ENCODE measurements at places on chromosomes 3 and 15. TPM values are rescaled to one million over a fixed set of nuclear protein-coding genes. Genes with fewer than 3 reads are reported as not detected.
A peak's percentile ranks its signal among the peaks of the same experiment; 100 is the strongest.

GRCh38 chr3:7865611-7866010, 636.0 kb upstream of the LMCD1 start:
- DNase-seq, result no peak

DNA sequence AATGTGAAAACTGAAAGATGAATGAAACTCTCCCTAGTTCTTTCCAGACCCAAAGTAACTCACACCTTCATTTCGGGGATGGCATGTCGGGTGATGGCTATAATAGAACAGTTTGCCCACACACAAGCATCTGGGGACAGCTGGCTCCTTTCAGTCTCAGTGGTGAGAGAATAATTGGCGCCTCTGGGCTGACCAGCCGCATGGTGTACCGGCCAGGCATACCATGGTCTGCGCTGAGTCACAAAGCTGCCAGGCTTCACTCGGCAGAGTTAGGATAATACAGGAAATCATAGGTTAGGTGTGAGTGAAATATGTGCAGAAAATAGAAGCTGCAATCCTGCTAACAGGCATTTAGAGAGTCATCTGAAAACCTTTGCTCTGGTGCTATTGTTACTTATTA, 80.4 kb upstream of the IGF1R start:
- DNase-seq, result no peak

DNA sequence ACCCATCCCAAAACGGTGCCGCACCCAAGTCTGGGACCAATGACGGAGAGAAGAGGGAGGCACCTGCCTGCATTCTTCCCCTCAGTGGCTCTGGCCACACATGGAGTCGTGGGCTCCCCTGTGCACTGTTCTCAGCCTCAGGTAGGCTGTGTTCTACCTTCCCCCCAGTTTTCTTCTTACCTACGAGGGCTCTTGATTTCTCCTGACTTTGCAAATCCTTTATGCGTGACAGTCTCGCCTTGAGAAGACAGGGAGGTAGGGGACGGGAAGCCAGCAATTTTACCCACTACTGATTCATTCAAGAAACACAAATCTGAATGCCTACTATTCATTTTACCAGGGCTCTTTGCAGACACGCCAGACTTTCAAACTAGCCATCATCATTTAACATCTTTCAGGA, 261.3 kb upstream of the NSMCE3 start:
- no peak for DNase-seq

- no peak for DNase-seq
These were observed 38.9 kb downstream of the IL17RD start for GRCh38 chr3:57126244-57126643.

DNA sequence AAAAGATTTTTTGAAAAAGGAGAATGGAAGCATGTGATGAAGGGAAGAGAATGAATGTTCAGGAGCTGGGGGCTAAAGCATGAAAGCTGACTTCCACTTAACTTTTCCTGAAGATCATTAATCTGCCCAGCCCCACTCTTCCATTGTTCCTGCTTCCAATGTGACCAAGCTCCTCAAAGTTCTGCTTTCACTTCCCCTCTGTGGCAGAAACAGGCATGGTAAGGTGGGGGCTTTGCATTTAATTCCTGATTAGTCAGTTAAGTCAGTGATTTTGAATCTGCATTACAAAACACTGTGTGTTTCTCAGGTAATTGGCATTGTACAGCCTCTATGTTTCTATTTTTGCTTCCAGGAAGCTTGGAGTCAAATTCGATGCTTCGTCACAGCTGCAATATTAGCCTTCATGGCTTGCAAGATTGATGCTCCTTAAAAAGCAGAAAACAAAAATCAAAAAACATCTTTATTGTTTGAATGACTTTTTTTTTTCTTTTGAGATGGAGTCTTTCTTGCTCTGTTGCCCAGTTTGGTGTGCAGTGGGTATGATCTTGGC, 7.3 kb upstream of the TM6SF1 start:
- no peak for DNase-seq

DNA sequence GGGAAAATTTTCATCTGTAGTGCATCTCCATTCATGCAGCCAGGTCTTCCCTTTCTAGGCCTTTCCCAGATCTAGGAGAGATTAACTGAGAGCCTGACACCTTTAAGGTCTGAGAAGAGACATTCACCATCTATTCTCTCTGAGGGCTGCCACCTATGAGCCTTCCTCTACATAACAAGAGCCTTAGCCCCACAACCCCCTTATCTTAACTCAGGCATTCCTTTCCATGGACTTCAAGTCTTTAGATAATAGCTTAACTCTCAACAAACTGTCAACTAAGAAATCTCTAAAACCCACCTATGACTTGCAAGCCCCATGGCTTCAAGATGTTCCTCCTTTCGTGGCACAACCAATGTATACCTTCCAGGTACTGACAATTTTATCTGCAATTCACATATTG, 121.0 kb downstream of the GABRB3 start:
- no peak for DNase-seq

DNA sequence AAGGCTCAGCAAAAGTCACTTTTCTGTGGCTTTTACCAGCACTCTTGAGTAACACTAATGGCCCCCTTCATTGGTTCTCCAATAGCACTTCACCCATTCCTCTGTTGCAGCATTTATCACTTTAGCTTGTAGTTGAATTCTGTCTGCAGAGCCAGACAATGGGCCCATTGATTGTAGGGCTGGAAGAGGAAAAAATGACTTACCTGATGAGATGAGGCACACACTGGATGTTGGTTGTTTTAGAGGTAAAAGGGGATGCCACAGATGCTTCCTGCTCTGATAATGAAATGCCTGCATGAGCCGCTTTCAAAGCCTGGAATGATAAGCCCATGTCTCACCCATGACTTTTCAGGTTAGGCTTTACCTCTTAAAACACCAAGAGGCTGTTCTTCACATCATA, 64.3 kb downstream of the PLAAT1 start:
- DNase-seq, result no peak

GRCh38 chr3:31738412-31738811, 205.7 kb downstream of the STT3B start:
- no peak for DNase-seq

GRCh38 chr15:67824197-67824968, 926 bp upstream of the SKOR1 start:
- no peak for DNase-seq

DNA sequence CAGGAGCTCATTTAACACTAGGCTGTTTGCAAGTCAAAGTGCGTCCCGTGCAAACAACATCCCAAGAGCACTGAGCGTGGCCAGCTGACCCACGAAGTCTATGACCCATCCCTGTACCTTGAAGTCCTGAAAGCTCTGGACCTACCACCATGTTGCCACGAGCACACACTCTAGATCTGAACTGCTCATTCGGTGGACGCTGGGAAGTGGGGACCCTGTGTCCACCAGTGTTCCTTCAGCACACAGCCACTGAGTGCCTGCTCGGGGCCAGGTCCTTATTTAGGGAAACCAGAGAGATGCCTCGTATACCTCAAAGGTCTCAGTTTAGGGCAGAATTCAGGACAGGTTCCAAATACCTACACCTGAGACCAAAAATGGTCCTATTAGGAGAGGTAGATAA, 236.9 kb downstream of the XXYLT1 start:
- no peak for DNase-seq

DNA sequence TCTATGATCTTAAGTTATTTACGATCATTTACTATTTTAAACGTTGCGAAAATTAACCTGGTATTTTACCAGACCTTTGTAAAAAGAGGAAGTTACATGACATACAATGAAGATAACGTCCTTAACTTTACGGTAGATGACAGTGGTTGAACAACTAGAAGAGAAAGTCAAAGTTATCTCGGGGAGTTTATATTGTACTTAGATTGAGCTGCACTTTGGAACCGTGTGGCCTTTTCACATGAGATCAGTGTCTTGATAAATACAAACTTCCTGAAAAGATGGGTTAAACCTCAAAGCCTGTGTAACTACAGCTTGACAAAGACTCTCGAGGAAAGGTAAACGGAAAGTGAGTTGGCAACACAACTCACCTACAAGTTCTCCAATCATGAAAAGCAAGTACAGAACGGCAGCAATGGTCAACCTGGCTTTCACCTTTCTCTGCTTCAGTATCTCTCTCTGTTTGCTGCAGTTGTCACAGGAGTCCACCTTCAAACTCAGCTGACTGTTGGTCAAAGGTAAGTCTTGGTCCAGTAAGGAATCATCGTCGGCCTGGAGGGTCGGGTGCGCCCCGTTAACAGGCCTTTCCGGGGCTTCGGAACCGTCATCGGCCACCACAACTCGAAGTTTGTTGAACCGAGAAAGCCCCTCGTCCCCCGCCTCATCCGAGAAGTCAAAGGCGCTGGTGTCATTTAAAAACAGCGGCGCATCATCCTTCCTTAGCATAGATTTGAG, 793 bp downstream of the SLC30A4 start:
- peak; percentile 7 for DNase-seq

DNA sequence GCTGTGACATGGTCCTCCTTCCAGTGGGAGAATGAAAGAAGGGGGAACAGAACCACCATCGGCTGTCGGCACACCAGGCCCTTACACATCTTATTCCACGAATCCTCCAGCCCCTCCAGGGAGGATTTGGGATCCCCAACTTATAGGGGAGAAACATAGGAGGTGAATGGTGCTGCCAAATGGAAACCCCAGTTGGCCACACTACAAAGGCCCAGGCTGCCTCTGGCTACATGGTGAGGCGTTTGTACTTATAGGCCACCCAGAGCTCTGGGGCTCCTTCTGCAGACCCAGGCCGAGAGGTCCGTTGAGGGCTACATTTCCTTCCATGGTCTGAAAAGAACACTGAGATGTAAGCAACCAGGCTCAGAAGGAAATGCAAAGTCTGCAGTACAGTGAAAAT, 12.0 kb downstream of the AMOTL2 start:
- DNase-seq, result no peak

DNA sequence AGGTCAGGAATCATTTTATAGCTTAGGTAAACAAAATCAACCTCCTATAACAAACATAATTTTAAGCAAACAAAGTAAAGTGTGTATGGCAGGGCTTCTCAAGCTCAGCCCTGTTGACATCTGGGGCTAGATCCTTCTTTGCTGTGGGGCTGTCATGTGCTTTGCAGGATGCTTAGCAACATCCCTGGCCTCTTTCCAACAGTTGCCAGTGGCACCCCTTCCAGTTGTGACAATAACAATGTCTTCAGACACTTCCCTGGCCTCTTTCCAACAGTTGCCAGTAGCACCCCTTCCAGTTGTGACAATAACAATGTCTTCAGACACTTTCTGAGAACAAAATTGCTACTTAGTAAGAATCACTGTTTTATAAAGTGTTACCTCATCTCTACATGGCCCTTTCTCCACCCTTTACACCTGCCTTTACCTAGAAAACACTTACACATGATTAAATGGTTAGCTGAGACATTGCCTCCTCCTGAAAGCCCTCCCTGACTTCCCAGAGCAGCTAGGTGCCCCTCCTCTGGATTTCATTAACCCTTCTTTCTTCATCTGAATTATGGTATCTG, 194.0 kb upstream of the LMCD1 start:
- DNase-seq, result no peak

- DNase-seq, result no peak
These were observed 209.5 kb downstream of the EBLN2 start for GRCh38 chr3:73270839-73271483.

DNA sequence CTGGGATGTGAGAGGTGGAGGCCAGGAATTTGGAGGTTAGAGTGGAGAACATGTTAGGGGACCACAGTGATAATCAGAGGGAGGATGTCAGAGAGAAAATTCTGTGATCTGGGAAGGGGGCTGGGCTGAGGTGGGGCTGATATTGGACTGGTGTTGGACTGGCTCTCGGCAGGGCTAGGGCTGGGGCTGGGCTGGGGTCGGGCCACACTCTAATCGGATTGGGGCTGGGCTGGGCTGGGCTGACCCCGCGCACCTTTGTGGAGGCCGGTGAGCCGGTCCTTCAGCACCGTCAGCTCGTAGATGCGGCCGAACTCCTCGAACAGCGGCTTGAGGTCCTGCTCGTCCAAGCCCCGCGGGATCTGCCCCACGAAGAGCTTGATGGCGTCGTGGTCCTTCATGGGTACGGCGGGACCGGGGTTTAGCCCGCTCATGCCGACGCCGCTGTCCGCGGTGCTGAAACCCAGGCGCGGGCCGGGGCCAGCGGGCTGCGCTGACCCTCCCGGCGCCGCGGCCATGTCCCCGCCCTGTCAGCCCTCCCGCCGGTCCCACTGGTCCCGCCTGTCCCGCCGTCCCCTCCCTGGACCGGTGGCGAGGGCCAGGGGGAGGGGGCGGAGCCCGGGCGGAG, 485 bp downstream of the CELF6 start:
- DNase-seq, result peak; percentile 64

DNA sequence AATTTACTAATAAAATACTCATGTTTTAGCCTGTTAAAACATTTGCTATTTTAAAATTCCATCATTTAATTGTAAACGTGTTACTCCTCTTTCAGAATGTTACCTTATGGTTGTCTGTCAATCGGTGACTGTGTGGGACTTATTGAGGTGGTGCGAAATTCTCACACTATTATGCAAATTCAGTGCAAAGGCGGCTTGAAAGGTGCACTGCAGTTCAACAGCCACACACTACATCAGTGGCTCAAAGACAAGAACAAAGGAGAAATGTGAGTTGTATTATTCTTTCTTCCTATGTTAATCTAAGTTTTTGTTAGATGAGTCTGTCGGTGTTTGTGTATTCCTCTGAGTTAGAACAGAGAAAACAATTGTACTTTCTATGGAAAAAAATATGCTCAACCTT, 21.7 kb downstream of the KCNMB3 start:
- no peak for DNase-seq

DNA sequence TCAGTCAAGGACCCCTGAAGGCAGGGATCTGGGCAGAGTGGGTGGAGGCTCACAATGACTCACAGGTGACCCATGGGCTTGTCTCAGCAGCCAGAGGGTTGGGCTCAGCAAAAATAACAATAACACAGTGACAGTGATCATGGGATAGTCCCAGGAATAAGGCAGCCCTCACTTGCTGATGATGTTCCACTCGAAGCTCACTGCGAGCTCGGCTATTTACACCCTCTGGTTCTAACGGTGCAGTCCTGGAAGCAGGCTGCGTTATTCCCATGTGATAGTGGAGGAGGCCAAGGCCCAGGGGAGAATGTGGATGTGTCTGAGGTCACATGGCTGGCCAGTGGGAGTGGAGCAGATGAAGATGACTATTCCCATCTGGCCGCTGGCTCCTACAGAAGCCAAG, 16.2 kb downstream of the CCDC33 start:
- no peak for DNase-seq

The CHRM5 gene
- not detected for polyA plus RNA-seq

The TOPAZ1 gene
- polyA plus RNA-seq, result not detected

The SPRED1 gene
- 0.10 TPM for polyA plus RNA-seq

The P2RY1 gene
- 0.11 TPM for polyA plus RNA-seq

The THRB gene
- polyA plus RNA-seq, result not detected

The CHRNA7 gene
- not detected for polyA plus RNA-seq

The GOLGA8A gene
- 0.84 TPM for polyA plus RNA-seq

The CIB2 gene
- polyA plus RNA-seq, result not detected
